ENCODE measurements at places on chromosomes 11 and 22. TPM values are rescaled to one million over a fixed set of nuclear protein-coding genes. Genes with fewer than 3 reads are reported as not detected.

DNA sequence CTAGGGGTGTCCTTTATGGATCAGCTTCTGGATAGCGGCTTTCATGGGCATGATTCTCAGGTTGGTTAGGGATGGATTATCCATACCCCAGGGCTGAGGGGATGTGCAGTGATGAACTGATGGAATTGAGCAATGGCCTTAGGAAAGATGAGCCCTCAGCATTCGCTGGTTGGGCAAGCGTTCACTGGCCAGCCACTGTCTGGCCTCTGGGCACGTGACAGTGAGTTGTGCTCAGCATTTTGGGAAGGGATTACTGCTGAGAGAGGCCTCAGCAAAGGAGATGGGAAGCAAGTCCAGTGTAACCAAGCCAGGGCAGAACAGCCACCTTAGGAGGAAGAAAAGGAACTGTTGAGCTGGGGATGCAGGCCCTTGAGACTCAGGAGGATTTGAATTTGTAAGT is 17.4 kb downstream of the UBASH3B start:
- no peak for DNase-seq

DNA sequence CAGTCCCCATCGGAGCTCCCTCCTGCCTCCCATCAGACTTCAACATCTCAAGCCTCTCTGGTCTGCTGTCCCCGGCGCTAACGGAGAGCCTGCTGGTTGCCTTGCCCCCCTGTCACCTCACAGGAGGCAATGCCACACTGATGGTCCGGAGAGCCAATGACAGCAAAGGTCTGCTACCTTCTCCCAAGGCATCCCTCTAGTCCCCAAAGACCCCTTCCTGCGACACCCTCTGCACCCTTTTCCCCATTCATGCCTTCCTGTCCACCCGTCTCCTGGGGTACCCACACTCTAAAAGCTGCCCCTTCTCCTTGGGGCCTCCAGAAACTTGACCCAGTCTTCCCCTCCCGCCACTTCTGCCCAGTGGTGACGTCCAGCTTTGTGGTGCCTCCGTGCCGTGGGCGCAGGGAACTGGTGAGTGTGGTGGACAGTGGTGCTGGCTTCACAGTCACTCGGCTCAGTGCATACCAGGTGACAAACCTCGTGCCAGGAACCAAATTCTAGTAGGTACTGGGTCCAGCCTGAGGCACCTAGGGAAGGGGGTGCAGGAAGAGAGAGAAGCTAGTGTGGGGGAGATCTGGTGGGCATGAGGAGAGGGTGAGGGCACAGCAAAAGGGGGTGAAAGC is 860 bp downstream of the UPK2 start:
- DNase-seq, result no peak

- peak; percentile 33 for DNase-seq
Measured at GRCh38 chr11:74417379-74417804, 19.2 kb upstream of the PGM2L1 start.

- DNase-seq, result no peak
Measured at GRCh38 chr11:34499719-34500500, 13.7 kb downstream of the ELF5 start.

The LRP5 gene
- 67.5 TPM for total RNA-seq

The TBX1 gene
- 28.5 TPM for total RNA-seq
